ENCODE measurements at places on chromosomes 7 and 10.

DNA sequence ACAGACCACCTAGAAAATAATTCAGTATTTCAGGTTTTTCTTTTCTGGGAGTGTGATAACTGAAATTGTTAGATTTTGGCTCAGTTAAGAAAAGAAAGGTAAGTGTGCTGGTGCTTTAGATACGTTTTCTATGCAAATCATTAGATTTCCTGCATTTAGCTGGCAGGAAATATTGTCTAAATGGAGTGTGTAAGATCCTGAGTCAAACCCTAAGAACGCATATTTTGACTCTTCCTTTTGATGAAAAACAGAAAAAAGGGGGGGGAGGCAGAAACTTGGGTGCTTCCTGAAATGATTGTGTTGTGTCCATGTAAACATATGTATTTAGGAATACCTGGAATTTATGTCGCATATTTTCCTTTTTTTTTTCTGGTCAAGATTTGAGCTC is 1.2 kb downstream of the GRK5 start:
- no peak for DNase-seq

DNA sequence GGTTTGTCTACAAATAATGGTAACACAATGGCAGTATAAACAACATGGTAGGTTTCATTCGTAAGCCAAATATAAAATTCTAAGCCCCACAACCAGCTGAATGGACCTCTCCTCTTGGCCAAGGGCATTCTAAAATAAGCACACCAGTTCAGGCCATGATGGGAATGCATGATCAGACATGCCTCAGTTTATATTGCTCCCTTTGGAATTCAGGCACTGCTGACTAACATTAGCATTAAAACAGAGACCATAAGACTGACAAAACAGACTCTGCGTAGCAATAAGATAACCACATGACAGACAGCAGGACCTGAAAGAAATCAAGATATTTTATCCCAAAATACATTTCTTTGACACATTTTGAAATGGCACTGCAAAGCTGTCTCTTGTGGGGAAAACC is 125.8 kb downstream of the FAM107B start:
- no peak for DNase-seq

- no peak for DNase-seq
These were observed 181.7 kb downstream of the LRMDA start for GRCh38 chr10:75612904-75613684.

DNA sequence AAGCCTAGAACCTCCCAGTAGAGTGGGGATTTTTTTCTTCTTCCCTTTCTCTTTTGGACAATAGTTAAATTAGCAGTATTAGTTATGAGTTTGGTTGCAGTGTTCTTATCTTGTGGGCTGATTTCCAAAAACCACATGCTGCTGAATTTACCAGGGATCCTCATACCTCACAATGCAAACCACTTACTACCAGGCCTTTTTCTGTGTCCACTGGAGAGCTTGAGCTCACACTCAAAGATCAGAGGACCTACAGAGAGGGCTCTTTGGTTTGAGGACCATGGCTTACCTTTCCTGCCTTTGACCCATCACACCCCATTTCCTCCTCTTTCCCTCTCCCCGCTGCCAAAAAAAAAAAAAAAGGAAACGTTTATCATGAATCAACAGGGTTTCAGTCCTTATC is 5.4 kb downstream of the OPN1SW start:
- DNase-seq, result no peak

GRCh38 chr10:1124796-1125195 is 68.6 kb downstream of the WDR37 start:
- DNase-seq, result no peak

DNA sequence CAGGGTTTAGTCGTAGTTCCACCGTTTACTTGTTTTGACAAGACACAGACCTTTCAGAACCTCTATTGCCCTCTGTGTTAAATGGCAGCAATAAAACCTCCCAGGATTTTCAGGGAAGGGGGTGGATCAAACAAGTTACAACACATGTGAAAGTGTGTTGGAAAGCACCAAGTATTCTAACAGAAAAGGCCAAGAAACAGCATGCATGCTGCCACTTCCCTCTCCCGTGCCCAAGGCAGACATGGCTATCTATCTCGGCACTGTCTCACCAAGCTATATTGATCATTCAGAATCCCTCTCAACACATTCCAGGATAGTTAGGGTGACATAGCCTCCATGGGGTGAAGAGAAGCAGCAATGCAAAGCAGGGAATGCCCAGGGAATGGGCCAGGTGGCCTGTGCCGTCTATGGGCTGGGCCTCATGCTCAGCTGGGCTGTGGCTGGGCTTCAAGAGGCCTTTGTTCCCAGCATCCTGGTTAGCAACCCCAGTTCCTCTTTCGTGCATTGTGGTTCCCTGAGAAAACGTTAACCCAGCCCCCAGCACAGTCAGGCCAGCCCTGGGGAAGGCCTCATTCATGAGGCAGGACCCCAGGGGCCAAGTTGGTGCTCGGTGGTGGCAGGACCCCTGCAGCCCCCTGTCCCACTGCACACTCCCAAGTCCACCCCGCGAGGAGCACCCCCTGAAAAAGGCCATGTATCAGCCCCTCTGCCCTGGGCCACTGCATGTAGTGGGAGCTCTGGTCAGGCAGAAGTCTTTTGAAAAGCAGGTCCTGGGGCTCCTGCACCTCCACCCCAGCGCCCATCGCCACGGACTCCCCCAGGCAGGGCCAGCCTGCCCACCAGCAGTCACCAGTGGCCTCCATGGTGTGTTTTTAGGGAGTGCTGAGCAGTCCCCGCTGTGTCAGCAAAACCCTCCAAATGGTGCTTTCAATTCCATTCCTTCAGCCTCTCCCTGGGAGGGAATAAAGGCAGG is 25.5 kb downstream of the VSIR start:
- no peak for DNase-seq

GRCh38 chr10:44352316-44353127 is 32.4 kb downstream of the CXCL12 start:
- DNase-seq, result no peak

GRCh38 chr7:25720427-25720826 is 431.6 kb upstream of the NFE2L3 start:
- DNase-seq, result no peak

DNA sequence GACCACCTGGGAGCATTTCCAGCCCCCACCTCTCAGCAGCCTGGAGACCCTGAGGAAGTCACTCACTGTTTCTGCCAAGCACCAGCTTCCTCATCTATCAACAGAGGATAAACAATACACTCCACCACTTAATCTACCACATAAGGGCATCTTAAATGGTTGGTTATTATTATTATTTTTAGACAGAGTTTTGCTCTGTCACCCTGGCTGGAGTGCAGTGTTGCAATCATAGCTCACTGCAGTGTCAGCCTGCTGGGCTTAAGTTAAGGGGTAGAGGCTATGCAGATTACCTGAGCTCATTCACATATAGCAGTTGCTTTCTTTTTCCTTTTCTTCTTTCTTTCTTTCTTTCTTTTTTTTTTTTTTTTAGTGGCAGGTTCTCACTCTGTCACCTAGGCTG is 59.5 kb upstream of the ELN start:
- no peak for DNase-seq
